ENCODE measurements at places on chromosomes 3 and 15.
A peak's percentile ranks its signal among the peaks of the same experiment; 100 is the strongest.

GRCh38 chr3:17840651-17841050 is 98.2 kb upstream of the TBC1D5 start:
- no peak for DNase-seq

DNA sequence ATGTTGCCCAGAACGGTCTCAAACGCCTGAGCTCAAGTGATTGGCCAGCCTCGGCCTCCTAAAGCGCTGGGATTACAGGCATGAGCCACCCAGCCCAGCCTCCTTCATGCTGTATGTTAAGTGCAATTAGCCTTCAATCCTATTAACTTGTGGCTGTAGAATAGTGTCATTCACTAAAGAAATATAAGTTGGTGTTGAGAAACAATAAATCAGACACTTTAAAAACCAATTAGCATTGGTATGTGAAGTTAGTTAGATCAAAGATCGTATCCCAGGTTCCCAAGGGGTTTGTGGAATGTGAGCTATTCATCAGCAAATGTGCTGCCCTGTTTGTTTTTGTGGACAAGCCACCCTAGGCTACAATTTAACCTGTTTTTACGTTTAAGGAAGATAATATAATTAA is 11.0 kb upstream of the PIK3CB start:
- no peak for DNase-seq

DNA sequence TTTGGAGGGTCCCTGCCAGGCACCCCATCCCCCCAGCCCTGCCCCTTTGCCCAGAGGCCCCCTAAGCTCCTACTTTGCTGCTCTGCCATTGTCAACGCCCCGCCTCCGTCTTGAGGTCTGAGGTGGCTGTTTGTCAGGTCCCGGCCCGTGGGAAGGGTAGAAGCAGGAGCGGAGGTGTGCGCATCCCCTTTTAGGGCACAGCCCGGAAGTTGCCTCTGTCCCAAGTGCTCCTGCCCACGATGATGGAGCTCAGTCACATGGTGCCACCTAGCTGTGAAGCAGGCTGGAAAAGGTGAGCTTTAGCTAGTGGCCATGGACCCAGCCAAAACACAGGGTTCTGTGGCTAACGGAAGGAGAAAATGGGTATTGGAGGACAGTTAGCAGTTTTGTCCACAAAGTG is 28.5 kb upstream of the LCTL start:
- no peak for DNase-seq

GRCh38 chr15:77032647-77033416 is 37.9 kb downstream of the PSTPIP1 start:
- no peak for DNase-seq

DNA sequence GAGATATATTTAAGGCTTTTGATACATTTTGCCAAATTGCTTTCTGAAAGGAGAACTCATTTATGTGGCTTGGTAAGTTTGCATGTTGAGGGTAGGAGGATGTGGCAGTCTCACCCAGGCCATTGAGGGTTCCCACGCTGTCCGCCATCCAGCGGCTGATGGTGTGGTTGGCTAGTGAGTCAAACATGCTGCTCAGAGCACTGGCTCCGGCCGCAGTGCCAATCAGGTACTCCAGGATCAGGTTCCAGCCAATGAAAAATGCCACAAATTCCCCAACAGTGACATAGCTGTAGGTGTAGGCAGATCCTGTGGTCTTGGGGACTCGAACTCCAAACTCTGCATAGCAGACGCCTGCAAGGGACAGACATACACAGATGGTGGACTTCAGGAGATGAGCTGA is 82.3 kb downstream of the CLDN11 start:
- no peak for DNase-seq

- no peak for DNase-seq
These were observed at the start of gene PRR20G for GRCh38 chr3:127287840-127288239. TSS of gene PRR20G (minus strand) at chr3:127288046. CDS start at chr3:127287365, 681 bp downstream.

GRCh38 chr3:89851974-89852621 is 744.7 kb downstream of the EPHA3 start:
- peak; percentile 16 for DNase-seq

GRCh38 chr3:78912687-78913086 is 855.1 kb downstream of the ROBO1 start:
- no peak for DNase-seq

GRCh38 chr3:108100906-108101660 is 10.3 kb upstream of the CD47 start:
- no peak for DNase-seq

GRCh38 chr3:28915741-28916500 is 364.9 kb upstream of the RBMS3 start:
- peak; percentile 60 for DNase-seq

- DNase-seq: no peak
These were observed 326.8 kb upstream of the SOX2 start for GRCh38 chr3:181384970-181385369.

- no peak for DNase-seq
These were observed 23.4 kb downstream of the GTF2E1 start for GRCh38 chr3:120765830-120766493.

- DNase-seq: peak; percentile 83
These were observed 27.4 kb upstream of the TJP1 start for GRCh38 chr15:29849716-29850115.

GRCh38 chr15:82832601-82833361 is 23.4 kb downstream of the WHAMM start:
- DNase-seq: peak; percentile 95

DNA sequence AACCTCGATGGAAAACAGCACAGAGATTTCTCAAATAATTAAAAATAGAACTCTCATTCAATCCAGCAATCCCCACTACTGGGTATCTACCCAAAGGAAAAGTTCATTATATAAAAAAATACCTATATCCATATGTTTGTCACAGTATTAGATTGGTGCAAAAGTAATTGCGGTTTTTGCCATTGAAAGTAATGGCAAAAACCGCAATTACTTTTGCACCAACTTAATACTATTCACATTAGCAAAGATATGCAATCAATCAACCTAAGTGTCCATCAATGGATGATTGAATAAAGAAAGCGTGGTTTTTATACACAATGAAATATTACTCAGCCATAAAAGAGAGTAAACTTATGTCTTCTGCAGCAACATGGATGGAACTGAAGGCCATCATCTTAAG is 12.2 kb upstream of the CCDC54 start:
- DNase-seq: no peak

GRCh38 chr3:162970292-162970691 is 1473.7 kb downstream of the OTOL1 start:
- DNase-seq: no peak

- DNase-seq: peak; percentile 17
These were observed 52.5 kb upstream of the CHRM5 start for GRCh38 chr15:33915571-33916407.

DNA sequence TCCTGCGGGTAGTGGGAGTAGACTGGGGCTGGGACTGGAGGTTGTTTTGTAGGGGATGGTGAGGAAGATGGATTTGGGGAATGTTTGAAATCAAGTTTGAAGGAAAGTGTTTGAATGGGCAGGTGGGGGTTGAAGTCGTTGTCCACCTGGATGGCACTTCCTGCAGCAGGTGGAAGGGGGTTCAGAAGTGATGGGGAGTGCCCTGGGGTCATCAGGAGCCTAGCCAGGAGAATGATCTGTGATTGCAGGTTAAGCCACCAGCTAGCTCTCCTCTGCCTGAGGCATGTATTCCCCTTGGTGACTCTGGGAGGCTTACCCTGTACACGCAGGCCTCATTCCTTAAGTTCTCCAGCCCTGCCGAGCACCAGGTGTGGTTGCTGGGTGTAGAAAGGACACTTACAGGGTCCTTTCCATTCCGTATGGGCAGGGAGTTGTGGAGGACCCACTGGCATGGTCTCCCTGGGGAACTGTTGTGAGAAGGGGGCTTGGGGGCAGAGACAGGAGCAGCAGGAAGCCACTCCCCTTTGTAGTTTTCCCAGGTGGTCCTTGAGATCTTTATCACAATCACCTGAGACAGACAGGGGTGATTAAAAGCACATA is 19.9 kb upstream of the EXOG start:
- DNase-seq: no peak

DNA sequence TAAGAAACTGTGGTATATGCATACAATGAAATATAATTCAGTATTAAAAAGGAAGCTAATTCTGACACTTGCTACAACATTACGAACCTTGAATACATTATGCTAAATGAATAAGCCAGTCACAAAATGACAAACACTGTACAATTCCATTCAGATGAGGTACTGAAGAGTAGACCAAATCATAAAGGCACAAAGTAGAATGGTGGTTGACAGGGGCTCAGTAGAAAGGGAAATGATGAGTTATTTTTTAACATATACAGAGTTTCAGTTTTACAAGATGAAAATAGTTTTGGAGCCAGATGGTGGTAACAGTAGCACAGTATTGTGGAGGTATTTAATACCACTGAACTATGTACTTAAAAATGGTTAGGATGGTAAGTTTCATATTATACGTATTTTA is 254.6 kb upstream of the RBMS3 start:
- DNase-seq: no peak

GRCh38 chr3:107456501-107456900 is 66.3 kb upstream of the BBX start:
- no peak for DNase-seq

DNA sequence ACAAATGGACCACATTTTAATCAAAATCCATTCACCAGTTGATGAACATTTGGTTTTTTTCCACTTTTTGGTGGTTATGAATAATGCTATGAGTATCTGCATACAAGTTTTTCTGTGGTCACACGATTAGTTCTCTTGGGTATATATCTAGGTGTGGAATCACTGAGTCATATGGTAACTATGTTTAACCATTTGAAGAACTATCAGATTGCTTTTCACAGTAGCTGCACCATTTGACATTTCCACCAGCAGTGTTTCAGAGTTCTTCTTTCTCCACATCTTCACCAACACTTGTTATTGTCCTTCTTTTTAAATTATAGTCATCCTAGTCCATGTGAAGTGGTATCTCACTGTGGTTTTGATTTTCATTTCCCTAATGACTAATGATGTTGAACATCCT is 33.3 kb upstream of the ATG7 start:
- peak; percentile 87 for DNase-seq

DNA sequence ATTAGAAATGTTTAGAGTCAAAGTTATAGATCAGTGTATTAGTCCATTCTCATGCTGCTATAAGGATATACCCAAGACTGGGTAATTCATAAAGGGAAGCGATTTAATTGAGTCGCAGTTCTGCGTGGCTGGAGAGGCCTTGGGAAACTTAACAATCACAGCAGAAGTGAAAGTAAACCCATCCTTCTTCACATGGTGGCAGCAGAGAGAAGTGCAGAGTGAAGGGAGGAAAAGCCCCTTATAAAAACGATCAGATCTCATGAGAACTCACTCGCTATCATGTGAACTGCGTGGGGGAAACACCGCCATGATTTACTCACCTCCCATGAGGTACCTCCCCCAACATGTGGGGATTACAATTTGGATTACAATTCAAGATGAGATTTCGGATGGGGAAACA is 871.5 kb downstream of the DIPK2A start:
- DNase-seq: no peak

GRCh38 chr3:13783476-13783875 is 96.4 kb downstream of the WNT7A start:
- DNase-seq: no peak

GRCh38 chr3:129020691-129021090 is 19.6 kb downstream of the EFCC1 start:
- DNase-seq: no peak

DNA sequence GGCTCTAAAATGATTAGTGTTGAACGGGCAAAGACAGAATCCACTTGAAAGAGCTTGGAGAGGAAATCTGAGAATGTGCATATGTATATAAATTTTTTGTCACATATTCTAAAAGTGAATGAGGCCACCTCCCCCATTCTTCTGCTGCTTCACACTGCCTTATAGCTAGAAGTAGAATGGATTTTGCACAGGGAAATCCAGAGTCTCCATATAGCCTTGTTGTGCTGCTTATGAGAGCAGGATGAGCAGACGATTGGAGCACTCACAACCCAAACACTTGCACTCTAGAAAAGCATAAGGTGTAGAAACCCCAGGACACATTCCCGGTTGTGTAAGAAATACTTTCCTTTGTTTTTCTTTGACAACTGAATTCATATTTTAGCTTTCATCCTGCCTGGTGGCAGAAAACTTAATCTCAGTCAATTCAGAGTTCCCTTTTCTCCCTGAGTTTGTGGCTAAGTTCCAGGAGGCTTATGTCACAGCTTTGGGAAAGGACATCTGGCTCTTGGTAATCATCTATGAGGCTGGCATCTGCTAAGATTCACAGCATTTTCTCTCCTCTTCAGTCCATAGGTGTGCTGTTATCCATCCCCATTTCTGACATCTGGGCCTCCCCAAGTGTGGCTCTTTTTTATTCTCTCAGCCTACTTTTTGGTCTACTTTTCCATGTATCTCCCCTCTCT is 188.4 kb upstream of the PFN2 start:
- DNase-seq: peak; percentile 4

GRCh38 chr3:110910346-110910955 is 161.2 kb upstream of the NECTIN3 start:
- DNase-seq: no peak

DNA sequence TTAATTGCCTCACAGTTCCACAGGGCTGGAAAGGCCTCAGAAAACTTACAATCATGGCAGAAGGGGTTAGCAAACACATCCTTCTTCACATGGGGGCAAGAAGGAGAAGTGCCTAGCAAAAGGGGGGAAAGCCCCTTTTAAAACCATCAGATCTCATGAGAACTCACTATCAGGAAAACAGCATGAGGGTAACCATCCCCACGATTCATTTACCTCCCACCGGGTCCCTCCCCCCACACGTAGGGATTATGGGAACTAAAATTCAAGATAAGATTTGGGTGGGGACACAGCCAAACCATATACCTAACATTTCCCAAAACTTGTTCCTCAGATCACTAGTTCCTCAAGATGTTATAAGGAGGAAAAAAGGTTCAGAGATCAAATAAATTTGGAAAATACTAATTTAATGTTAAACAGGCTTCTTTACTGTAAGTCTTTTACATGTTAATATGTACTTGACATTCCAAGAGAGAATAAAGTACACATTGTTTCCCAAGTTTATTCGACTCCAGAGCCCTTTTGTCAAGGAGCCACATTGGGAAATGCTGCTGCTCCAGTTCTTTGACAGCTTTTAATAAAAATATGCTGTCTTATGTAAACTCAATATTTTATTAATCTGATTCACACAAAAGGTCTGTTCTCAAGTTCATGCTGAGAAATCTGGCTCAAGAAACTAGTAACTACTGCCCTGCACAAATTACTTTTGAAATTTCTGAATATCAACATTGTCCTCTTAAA is 17.8 kb downstream of the HERC1 start:
- no peak for DNase-seq

- no peak for DNase-seq
These were observed 172 bp downstream of the ITPKA start for GRCh38 chr15:41493902-41494189.

- peak; percentile 43 for DNase-seq
These were observed 812 bp downstream of the P4HTM start for GRCh38 chr3:48990636-48991469.

- no peak for DNase-seq
These were observed 91.0 kb upstream of the KBTBD8 start for GRCh38 chr3:66907136-66907535.

Measured in kidney tubule cell (primary cell).